ENCODE measurements at places on chromosomes 2 and 18.

- no peak for DNase-seq
Observed at GRCh38 chr2:179275253-179276012, 10.8 kb upstream of the SESTD1 start.

- DNase-seq: no peak
Observed at GRCh38 chr18:56562479-56562878, 75.9 kb downstream of the TXNL1 start.

GRCh38 chr2:64326578-64327050, 127.3 kb upstream of the LGALSL start:
- DNase-seq: no peak

GRCh38 chr2:137507237-137507636, 457.0 kb upstream of the HNMT start:
- no peak for DNase-seq

DNA sequence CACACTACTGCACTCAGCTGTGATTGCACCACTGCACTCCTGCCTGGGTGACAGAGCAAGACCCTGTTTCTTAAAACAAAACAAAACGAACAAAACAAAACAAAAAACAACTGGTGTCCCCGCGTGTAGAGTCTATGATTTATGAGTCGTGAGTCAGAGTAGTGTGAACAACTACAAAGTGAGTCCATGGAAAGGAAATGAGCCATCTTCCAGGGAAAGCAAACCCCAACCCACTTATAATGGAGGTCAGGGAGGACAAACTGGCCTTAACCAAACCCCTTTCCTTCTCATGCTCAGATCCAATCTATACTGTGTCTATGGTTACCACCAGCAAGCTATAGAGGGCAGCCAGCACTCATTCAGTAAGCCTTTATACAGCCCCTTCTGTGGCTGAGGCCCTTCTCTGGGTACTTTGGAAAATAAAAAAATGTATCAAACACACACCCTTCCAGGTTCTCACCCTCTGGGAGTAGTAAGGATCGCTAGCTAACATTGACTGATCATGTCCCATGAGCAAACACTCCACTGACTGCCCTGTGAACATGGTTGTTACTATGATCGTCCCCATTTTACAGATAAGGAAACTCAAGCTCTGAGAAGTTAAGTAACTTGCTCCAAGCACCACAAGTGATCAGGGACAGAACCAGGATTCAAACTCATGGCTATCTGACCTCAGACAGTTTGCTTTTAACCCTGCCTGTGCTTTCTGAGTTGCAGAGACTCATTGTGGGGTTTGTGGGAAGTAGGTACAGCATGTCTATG, 24.7 kb upstream of the COLEC12 start:
- DNase-seq: no peak

Measured in C1 segment of cervical spinal cord (tissue), 14 donors.